IPS DF 6.9 (cell line): ENCODE measurements at places on chromosomes 12 and 14.

DNA sequence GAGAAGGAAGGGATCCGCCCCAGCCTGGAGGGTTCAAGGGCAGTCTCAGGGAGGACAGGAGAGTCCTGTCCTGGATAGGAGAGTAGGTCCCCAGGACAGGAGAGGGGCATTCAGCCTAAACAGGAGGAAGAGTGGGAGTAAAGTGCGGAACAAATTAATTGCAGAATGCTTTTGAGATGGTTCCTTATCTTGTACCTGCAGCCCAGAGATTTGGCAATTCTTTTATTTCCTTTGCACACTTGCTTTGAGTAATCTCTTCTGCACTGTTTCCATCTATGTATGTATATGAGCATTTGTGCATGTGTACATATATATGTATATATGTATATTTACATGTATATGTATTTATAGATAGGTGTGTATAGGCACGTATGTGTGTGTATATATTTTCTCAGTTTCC lies 22.7 kb downstream of the PLEK2 start:
- DNase-seq: no peak
- H3K27ac ChIP-seq: no peak overlapping the region
- no peak overlapping the region for H3K4me3 ChIP-seq
- no peaks in the 10 kb centered on the region; the same call in 1 of the 2 replicates for H3K36me3 ChIP-seq
- no peaks in the 10 kb centered on the region for H3K4me1 ChIP-seq
- no peaks in the 10 kb centered on the region for H3K27me3 ChIP-seq

DNA sequence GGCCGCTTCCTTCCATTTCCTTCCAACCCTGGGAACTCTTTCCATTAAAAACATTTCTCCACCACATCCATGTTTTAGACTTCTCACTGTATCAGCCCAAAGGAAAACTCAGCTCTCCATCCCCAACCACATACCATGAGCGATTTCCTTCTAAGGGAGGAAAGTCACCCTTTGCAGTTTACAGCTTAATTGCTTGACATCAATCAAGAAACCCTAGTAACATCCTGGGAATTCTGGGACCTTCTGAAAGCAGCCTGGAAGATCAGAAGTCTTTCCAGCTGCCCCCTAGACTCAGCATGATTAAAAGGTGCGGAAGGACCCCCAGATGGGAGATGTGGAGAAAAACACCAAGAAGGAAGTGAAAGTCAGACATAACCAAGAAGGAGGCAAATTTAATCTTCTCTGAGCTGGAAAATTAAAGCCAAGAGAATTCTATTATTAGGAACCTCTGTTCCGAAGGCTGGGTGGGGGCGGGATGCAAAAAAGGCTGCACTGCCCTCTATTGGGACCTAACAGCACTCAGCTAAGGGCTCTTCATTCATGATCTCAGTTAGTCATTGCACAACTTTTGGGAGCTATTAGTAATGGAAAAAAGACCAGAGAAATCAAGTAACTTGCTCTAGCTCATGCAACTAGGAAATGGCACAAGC lies 73.3 kb upstream of the PLXNC1 start:
- H3K4me1 ChIP-seq: no peaks in the 10 kb centered on the region
- no peak overlapping the region for H3K4me3 ChIP-seq
- H3K27me3 ChIP-seq: no peaks in the 10 kb centered on the region
- H3K27ac ChIP-seq: no peak overlapping the region

- H3K27ac ChIP-seq: no peak overlapping the region
- no peaks in the 10 kb centered on the region for H3K27me3 ChIP-seq
- H3K4me1 ChIP-seq: no peaks in the 10 kb centered on the region
- no peak overlapping the region for H3K4me3 ChIP-seq
- peaks cover 22% of the 10 kb centered on the region for H3K36me3 ChIP-seq
- no peak for DNase-seq
Observed at GRCh38 chr12:132804426-132804861, 24.2 kb downstream of the GOLGA3 start.

DNA sequence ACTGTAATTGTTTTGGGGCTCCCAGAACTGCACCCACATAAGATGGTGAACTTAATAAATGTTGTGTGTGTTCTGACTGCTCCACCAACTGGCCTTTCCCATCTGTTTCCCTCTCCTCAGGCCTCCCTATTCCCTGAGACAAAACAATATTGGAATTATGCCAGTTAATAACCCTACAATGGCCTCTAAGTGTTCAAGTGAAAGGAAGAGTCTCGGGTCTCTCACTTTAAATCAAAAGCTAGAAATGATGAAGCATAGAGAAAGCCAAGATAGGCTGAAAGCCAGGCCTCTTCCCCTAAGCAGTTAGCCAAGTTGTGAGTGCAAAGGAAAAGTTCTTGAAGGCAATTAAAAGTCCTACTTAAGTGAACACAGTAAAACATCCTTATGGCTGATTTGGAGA lies 13.4 kb downstream of the ACOT6 start:
- DNase-seq: no peak
- no peaks in the 10 kb centered on the region for H3K36me3 ChIP-seq
- no peaks in the 10 kb centered on the region for H3K4me1 ChIP-seq
- no peak overlapping the region for H3K27ac ChIP-seq
- H3K27me3 ChIP-seq: no peaks in the 10 kb centered on the region

DNA sequence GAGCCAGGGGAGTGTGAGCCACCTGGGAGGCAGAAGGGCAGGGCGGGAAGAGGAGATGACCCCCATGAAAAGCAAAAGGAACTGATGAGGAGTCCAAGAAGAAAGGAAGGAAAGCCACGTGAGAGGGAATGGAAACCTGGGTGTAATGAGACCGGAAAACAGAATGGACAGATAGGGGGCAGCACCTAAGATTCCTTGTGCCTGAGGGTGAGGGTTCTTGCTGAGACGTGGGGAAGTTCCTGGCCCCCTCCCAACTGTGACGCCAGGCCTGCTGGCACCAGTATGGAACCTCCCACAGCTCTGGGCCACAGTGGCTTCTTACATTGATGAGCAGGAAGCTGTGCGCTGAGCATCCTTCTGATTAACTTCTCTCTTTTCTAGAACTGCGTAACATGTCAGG lies 30.8 kb downstream of the TTC7B start:
- no peaks in the 10 kb centered on the region for H3K4me1 ChIP-seq
- no peaks in the 10 kb centered on the region for H3K27me3 ChIP-seq
- no peak overlapping the region for H3K27ac ChIP-seq
- H3K4me3 ChIP-seq: no peak overlapping the region
- H3K36me3 ChIP-seq: no peaks in the 10 kb centered on the region

DNA sequence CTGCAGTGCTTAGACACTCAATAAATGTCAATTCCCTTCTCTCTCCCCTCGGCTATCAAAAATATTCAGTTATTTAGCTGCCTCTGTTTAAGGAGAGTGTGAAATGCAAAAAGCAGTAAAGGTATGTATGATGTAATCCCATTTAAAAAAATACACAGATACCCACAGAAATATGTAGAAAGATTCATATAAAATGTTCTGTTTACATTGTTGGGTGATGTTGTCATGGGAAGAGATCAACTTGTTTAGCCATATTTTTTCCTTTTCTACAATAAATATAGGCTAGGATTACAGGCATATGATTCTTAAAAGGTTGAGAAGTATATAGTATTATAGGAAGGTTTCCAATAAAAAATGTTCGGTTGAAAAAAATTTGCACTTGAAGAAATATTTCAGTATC lies 7.8 kb downstream of the PPP2R3C start:
- H3K4me1 ChIP-seq: peaks cover 1% of the 10 kb centered on the region; the same call in 1 of the 2 replicates
- H3K27me3 ChIP-seq: no peaks in the 10 kb centered on the region

DNA sequence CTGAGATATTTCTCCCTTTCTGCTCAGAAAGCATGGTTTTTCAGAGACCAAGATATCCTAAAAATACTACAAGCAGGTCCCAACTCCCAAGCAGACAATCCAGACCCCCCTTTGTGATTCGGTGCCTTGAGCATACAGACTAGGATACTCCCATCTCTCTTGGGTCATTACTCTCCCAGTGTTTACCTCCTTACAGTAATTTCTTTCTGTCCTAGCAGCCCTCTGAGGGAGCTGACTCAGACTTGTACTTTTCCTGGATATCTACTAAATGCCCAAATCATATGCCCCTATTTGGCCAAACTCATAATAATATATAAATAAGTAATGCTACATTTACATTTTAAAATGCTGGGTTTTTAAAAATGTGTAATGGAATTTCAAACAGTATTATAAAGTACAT lies 355.6 kb downstream of the LRIG3 start:
- H3K36me3 ChIP-seq: no peaks in the 10 kb centered on the region
- H3K27ac ChIP-seq: no peak overlapping the region
- no peak overlapping the region for H3K4me3 ChIP-seq
- H3K4me1 ChIP-seq: no peaks in the 10 kb centered on the region
- no peaks in the 10 kb centered on the region for H3K27me3 ChIP-seq

GRCh38 chr14:51931308-51931707 lies 58.0 kb upstream of the RTRAF start:
- no peak for DNase-seq
- no peaks in the 10 kb centered on the region for H3K36me3 ChIP-seq
- no peaks in the 10 kb centered on the region for H3K4me1 ChIP-seq
- no peaks in the 10 kb centered on the region for H3K27me3 ChIP-seq
- H3K4me3 ChIP-seq: no peak overlapping the region

DNA sequence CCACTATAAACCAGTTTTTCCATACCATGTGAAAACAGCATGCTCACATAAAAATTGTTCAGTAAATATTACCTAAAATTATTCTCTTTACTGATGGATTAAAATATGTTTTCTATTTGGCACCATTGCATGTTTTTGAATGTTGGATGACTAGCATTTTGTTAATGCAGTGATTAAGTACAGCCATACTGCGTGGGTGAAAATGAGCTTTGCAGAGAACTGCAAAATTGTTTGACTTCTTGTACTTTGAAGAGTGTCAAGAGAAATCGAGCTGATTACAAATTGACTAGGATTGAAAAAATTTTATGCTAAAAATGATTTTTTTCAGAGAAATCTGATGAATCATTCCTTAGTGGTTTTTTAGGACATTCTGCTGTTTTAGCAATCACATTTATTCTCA lies 452.9 kb downstream of the RPL10L start:
- H3K27ac ChIP-seq: no peak overlapping the region
- H3K4me1 ChIP-seq: no peaks in the 10 kb centered on the region
- H3K27me3 ChIP-seq: no peaks in the 10 kb centered on the region

DNA sequence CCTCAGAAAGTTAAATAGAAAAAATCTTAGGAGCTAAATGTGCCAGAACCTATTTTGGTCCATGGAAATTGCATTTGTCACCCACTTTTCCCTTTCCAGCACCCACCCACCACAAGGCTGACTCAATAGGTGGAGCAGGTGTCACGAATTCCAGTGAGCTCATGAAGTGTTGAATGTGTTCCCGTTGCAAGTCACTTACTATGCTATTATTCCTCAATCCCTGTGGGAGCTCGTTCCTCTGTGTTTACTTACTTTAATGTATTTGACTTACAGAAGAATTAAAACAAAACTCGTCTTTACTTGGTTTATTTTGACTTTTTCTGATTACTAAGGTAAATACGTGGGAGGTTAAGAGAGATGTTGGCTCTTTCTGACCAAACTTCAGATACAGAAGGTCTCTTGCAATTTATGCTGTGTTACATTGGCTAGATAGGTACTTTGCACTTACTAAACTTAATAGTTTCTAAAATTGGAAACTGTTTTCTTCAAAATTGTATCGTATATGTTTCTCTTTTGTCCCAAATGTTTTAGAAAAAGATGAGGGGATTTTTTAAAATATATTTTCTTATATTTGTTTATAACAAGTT lies 269.4 kb upstream of the NOVA1 start:
- H3K36me3 ChIP-seq: no peaks in the 10 kb centered on the region
- H3K27me3 ChIP-seq: no peaks in the 10 kb centered on the region
- no peak for DNase-seq
- no peaks in the 10 kb centered on the region for H3K4me1 ChIP-seq
- H3K27ac ChIP-seq: no peak overlapping the region

DNA sequence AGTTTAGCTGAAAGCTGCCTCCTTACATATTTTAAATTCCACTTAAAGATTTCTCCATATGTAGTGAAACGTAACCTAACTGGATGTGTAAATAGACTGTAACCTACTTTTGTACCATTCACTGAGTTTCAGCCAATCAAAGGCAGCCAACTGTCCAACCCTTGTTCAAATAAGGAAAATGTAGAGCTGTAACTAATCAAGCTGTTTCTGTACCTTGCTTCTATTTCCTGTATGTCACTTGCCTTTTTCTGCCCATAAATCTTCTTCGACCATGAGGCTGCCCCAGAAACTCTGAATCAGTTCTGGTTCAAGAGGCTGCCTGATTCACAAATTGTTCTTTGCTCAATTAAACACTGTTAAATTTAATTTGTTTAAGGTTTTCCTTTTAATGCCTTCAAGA lies 6.3 kb downstream of the SLC7A8 start:
- peaks cover 3% of the 10 kb centered on the region; the same call in 1 of the 2 replicates for H3K4me1 ChIP-seq
- no peaks in the 10 kb centered on the region for H3K27me3 ChIP-seq
- no peak overlapping the region for H3K4me3 ChIP-seq
- no peak overlapping the region for H3K27ac ChIP-seq

DNA sequence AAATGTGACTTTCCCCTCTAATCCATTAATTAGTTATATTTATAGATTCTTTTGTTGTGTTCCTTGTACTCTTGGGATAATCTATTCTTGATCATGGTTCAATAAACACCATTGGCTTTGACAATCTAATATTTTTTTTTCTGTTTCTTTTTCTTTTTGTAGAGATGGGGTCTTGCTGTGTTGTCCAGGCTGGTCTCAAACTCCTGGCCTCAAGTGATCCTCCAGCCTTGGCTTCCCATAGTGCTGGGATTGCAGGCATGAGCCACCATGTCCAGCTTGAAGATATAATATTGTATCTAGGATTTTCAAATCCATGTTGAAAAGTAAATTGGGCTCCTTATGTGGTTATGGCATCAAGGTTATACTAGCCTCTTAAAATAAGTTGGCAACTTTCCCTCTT lies 6.2 kb downstream of the DNAL1 start:
- no peaks in the 10 kb centered on the region for H3K27me3 ChIP-seq
- no peaks in the 10 kb centered on the region for H3K36me3 ChIP-seq
- H3K4me1 ChIP-seq: no peaks in the 10 kb centered on the region
- H3K27ac ChIP-seq: no peak overlapping the region
- DNase-seq: no peak

DNA sequence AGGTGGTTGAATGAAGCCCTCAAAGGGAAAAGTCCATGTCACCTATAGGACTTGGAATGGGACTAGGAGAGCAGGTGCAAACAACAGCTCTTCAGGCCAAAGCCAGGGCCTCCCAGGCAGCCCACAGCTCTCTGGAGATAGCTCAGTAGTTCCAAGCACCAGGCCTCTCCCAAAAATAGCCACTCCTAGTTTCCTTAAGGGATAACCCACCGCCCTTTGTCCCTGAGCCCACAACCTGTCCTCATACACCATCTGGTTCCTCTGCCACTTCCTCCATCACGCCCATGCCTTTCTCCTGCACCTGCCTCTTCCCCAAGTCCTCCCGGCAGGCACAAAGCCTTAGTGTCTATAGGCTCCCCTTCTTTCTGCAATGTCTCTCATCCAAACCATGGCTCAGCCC lies 2.1 kb downstream of the RAB15 start:
- H3K4me1 ChIP-seq: peaks cover 13% of the 10 kb centered on the region
- no peak overlapping the region for H3K27ac ChIP-seq
- DNase-seq: no peak
- H3K27me3 ChIP-seq: no peaks in the 10 kb centered on the region
